Skeletal muscle cell (primary cell): ENCODE measurements at places on chromosomes 1 and 21.

DNA sequence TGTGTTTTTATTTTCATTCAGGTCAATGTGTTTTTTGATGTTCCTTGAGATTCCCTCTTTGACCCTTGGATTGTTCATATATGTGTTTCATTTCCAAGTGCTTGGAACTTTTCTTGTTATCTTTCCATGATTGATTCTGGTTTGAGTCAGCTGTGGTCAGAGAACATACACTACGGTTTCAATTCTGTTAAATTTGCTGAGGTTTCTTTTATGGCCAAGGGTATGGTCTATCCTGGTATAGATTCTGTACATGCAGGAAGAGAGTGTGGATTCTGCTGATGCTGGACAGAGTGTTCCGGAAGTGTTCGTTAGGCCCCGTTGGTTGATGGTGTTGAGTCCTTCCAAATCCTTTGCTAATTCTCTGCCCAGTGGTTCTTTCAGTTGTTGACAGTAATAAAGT is 98.5 kb upstream of the COL6A1 start:
- no peak for DNase-seq

GRCh38 chr1:47577303-47578025 is 139.6 kb downstream of the FOXD2 start:
- DNase-seq, result no peak

DNA sequence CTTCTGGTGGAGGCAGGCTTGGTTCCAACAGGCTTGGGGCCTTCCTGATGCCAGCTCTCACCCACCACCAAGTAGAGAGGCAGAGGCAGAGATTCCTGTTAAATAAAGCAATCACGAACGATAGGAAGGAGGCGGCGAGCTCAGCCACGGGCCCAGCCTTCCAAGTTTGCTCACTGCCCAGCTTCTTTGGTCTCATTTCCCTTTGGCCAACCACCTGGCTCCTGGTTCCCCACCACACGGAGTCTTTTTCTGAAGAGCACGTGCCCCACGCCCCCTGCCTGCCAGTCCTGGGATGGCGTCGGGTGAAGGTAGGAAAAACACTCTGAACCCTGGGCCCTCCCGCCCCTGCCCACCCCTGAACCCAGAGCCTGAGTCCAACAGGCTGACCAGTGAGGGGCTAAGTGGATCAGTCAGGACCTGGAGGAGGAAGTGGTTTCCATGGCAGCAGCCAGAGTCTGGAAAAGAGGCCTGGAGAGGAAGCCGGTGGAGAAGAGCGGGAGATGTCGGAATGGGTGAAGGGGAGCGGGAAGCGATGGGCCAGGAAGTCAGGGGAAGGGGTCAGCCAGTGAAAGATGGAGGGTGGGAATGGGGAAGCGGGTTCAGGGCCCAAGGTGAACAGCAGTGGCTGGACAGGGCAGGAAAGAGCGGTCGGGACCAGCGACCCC is 158.2 kb upstream of the KLHDC7A start:
- no peak for DNase-seq

DNA sequence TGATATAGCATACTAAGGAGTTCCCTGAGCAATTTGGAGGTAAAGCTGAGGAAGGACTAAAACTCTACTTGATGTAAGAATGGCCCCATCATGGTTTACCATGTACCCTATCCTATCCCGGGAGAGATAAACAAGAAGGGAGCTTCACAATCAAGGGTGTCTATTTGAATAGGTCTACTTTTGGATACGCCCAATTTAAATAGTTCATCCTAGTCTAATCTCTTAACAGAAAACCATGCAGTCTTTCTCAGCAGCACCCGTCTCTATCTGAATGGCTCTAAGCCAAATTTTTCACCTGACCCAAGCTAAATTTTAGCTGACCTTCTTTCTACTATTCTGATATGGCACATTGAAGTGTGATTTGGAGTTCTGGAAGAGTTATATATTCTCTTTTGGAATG is 122.0 kb downstream of the TNNI3K start:
- no peak for DNase-seq

- DNase-seq, result no peak
These were observed 14.6 kb downstream of the PIGP start for GRCh38 chr21:37058261-37058660.

GRCh38 chr1:97820470-97821188 is 100.2 kb downstream of the DPYD start:
- no peak for DNase-seq

DNA sequence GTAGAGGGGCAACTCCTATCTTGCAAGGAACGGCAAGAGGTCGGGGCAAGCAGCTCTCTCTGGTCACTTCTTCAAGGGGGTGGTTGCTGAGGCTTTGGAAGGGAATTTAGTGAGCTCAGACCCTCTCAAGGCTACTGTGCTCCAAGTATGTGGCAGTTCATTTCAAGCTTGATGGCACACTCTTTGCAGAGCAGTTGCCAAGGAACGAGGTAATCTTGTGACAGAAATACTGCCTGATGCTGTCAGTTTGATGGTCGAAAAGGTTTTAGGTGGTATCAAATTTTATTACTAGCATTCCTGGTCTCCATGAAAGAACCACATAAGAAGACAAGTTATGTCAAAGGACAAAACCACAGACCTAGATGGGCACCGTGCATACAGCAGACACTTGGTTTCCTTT is 13.1 kb downstream of the CFAP298 start:
- no peak for DNase-seq

GRCh38 chr1:194930132-194930531 is 1678.1 kb downstream of the KCNT2 start:
- no peak for DNase-seq

DNA sequence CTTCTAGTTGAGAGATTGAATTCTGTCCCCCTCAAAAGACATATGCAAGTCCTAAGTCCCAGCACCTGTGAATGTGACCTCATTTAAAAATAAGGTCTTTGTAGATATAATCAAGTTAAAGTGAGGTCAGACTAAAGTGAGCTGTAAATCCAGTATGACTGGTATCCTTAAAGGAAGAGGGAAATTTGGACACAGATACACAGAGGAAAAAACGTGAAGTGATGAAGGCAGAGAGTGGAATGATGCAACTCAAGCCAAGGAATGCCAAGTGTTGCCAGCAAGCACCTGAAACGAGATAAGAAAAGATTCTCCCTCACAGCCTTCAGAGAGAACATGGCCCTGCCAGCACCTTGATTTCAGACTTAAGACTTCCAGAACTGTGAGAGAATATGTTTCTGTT is 444.7 kb upstream of the VAMP3 start:
- no peak for DNase-seq

- no peak for DNase-seq
These were observed 247.1 kb downstream of the COL11A1 start for GRCh38 chr1:102861247-102861646.

DNA sequence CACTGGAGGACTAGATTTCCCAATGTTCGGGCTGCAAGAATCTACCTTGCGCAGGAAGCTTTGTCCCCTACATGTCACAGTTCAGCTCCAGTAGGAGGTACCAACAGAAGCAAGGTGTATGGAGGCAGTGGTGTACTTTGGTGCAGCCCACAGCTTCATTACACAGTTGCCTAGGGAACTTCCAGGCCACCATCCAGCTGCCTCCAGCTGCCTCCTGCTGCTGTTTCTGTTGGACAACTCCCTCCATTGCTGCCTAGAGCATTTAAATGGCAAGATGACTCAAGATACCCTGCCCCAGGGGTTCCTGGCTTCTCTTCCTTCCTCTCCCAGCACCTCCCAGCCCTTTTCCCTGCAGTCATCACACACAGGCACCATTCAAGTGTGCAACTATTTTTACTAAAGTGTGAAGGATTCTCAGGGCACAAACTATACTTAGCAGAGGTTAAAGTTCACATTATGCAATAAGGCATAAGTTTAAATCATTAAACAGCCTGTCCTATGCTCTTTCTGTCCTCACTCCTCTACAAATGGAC is 39.0 kb upstream of the ATP1A1 start:
- peak; percentile 39 for DNase-seq

- DNase-seq, result peak; percentile 36
These were observed 37.1 kb upstream of the ANGPTL7 start for GRCh38 chr1:11151826-11152612.

GRCh38 chr1:109307274-109308021 is 637 bp upstream of the MYBPHL start:
- no peak for DNase-seq

DNA sequence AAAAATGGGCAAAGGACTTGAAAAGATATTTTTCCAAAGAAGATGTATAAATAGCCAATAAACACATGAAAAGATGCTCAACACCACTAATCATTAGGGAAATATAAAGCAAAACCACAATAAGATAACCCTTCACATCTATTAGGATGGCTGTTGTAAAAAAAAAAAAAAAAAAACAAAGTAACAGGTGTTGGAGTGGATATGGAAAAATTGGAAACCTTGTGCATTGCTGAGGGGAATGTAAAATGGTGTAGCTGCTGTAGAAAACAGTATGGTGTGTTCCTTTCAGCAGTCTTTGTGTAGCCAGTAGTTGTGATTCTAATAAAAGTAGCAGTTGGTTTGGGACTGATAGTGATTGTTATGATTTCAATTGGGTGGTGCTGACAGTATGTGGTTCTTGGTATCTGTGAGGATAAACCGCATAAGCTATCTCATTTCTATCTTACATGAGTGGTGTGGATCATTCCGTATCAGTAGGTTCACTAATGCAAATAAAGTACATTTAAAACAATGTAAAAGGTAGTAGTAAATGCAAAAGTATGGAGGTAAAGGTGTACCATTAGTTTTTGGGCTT is 19.9 kb downstream of the MAN1A2 start:
- DNase-seq, result no peak
